ENCODE measurements at places on chromosomes 7 and 10.
A peak's percentile ranks its signal among the peaks of the same experiment; 100 is the strongest.

- peak; percentile 71 for DNase-seq
Measured at GRCh38 chr7:24819916-24820689, 62.8 kb upstream of the GSDME start.

DNA sequence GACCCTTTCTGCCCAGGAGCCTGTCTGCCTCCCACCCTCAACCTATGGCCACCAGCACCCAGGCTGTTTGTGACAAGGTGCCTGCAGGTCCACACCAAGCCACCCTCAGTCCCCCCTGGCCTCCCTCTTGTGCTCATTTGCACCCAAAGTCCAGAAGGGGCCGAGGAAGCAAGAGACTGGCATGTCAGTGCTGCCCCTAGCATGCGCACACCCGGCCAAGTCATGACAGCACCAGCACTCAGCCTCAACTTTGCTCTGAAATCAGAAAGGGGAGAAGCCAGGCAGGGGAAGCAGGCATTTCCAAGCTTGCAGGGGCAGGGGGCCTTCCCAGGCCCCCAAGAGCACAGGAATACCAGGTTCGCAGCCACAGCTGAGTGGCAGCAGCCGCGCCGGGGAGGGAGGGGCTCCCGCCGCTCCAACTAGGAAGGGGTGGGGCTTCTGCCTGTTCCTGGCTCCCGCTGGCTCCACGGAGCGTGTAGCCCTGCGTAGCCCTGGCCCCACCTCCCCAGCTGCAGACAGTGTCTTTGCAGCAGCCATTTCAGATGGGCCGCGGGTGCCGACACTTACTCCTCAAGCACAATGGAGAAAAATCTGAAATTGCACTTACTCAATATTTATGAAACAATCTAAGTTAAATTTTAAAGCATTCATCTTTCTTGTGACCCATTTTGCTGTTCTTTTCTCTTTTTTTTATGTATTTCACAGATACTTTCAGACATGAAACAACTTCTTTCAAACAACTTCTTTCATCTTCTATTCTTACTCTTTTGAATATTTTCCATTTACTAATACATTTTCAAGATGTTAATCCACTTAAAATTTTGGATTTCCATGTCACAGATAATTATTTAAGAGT, 54.9 kb upstream of the ABCB5 start:
- DNase-seq, result no peak

DNA sequence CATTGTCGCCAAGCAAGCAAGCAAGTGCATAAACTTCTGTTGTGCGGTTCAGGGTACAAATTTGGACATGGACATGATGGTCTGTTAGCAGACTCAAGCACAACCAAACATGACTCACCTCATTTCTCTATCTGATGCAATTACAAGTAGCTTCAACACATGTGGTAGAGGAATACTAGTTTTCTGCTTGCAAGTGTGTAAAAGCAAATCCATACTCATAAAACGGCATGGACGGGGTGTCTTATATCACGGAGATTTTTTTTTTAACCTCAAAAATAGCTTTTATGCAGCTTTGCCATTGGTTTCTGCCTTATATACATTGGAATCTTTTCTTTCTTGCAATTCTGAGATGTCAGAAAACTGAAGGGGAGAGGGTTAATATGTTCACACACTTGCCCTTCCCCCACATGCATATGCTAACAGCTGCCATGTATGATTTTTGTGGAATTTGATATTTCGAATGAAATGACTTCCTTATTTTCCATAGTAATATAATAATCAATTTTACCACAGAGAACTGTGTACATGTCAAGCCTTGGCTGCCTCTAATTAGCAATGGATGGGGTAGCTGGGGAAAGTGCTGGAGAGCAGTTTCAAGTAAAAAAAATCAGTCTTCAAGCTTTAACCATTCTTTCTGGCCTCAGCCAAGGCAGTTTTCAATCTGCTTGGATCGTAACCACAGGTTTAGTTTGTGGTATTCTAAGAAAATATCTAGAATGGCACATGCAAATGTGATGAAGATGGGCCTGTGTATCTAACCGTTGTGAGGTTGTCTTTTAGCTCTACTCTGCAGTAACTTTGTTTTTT, 106.0 kb upstream of the PDCD4 start:
- DNase-seq, result no peak

- DNase-seq, result no peak
Measured at GRCh38 chr7:140646931-140647647, 6.5 kb upstream of the DENND2A start.

DNA sequence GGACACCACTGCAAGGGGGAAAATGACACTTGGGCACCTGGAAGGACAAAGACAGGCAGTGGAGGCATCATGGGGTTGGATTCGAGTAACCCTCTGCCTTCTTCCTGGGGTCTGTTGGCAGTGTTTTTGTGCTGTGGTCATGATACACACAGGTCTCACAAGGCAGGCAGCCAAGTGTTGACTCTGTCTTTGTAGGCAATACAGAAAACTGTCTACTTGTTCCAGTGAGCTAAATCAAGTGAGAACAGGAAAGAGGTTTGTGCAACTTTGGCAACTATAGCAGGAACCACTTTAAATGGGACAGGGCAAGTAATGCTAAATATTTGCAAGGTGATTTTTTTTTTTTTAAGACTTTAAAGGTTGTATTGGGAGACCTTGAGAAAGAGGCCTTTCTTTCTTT, 578.6 kb upstream of the GALNT17 start:
- no peak for DNase-seq

- no peak for DNase-seq
Measured at GRCh38 chr7:6402041-6402440, 45.7 kb downstream of the DAGLB start.

Data from stimulated activated CD4-positive, alpha-beta T cell treated with anti-CD3 and anti-CD28 coated beads, Interleukin-2, amount 100 ng/mL, for 24 hours (primary cell).